Stimulated activated CD4-positive, alpha-beta T cell treated with anti-CD3 and anti-CD28 coated beads, TNF-alpha, amount 100 ng/mL, for 4 hours (primary cell): ENCODE measurements at places on chromosomes 7 and 10.

GRCh38 chr7:4747746-4748145 lies 27.7 kb upstream of the AP5Z1 start:
- DNase-seq: no peak

- no peak for DNase-seq
Observed at GRCh38 chr10:47235484-47235883, 64.5 kb upstream of the GDF10 start.

DNA sequence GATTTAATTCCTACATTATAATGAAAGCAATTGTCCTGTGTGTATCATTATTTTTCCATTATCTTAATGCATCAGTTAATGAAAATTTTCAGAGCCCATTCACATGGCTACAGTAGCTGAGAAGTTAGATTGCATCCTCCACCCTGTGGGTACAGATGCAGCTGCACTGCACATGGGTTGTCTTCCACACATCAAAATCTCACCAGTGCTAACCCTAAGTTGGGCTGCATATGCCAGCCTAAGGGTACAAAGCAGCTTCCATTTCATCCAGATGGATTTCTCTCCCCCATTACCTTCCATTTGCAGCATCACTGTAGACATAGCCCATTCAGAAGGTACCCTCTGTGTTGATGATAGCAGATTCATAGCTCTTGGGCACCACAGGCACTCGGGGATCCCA lies 74.7 kb upstream of the WDR11 start:
- DNase-seq: no peak

- DNase-seq: no peak
Observed at GRCh38 chr10:61964059-61964709, 62.7 kb downstream of the ARID5B start.

GRCh38 chr7:51446356-51446755 lies 129.7 kb upstream of the COBL start:
- no peak for DNase-seq

DNA sequence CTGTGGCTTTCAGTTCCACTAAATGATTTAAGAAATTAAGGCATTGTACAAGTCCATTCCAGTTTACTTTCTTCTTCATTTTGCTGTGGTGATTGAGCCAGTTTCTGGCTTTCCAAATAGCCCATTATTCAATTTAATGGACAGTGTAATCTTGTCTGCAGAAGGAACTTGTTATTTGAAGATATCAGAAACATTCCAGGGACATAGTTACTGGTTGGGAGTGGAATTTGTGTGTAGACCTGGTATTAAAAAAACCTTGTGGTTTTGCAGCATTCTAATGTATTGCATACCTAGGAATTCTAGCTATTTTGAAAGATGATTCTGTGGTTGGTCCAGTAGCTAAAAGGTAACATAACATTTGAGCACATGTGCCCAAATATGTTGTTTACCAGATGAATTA lies 72.2 kb downstream of the MCU start:
- DNase-seq: no peak

GRCh38 chr7:141366091-141366621 lies 185.1 kb upstream of the AGK start:
- no peak for DNase-seq

- no peak for DNase-seq
Observed at GRCh38 chr10:74634995-74635536, 191.3 kb upstream of the KAT6B start.

- no peak for DNase-seq
Observed at GRCh38 chr10:51308116-51308515, 233.8 kb downstream of the PRKG1 start.

DNA sequence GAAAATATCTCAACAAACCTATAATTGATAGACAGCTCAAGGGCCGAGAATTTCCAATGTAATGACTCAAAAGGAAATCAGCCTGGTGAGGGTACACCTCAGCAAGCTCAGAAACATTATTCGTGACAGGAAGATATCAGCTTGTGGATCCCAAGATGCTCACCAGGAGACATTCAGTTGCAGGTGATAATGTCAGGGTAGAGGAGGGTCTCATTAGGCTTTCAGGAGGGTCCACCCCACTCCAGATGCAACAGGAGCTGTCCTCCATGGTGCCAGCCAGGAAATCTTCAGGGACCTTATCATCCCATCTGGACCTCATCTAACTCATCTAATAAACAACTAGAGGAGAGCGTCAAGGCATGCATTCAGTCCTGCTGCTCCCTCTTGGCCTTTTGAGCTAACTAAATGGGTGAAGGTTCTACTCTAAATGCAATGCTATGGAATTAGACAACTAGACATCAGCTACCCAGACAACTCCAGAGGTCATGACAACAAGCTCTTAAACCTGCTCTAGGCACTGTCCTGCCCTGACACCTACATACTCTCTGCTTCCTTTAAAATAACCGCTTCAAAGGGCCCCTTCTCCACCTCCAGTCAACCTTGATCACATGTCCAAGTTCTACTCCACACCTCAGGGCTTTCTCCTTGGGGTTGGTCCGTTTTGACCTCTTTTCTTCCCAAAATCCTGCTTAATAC lies 4.3 kb upstream of the GIMAP5 start:
- no peak for DNase-seq

GRCh38 chr7:12138421-12138820 lies 72.7 kb upstream of the TMEM106B start:
- no peak for DNase-seq

GRCh38 chr10:74738542-74738941 lies 87.9 kb upstream of the KAT6B start:
- DNase-seq: no peak

GRCh38 chr10:88791924-88792323 lies 10.6 kb upstream of the LIPM start:
- DNase-seq: no peak

DNA sequence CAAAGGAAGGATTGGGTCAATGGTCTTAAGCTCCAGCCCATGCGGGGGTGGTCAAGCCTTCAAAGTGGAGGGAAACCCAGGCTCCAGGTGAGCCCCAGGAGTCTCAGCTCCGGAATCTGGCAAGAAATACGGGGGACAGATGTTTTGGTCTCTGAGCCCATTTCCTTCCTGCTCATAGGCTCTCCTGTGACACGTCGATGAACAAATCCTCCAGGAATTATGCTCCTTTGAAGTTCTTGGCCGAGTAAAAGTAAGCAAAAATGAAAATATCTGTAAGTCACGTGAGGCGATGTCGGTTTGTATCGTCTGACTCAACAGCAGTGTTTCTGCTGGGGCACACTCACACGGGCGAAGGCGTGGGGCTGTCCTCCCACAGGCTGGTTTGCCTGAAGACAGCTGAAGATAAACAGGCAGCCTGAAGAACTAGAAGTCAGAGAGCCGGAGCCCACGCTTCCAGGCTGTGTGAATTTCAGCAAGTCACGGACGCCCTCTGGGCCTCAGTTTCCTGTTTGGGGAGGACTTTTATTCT lies 52.6 kb upstream of the SMNDC1 start:
- peak; percentile 58 for DNase-seq

DNA sequence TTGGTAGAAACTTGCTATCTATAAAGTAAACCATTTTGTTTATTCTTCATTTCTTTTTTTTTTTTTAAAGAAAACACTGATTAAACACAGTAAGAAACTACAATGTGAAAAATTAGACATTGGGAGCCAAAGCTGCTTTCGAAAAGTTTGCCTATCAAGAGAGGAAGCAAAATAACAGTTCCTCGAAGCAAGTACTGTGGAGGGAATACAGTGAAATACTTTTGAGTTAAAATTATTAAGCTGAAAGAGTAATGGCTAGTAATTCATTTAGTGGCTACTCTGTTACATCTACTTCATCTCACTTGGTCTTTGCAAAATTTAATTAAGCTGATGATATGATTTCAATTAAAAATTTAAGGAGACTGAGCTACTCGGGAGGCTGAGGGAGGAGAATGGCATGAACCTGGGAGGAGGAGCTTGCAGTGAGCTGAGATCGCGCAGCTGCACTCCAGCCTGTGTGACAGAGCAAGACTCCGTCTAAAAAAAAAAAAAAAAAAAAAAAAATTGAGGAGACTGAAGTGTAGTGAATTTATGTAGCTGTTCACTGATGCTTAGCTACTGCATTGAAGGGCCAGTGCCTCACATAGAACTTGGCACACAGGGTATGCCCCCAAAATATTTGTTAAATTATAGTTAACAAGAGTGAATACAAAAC lies 982.1 kb upstream of the MBL2 start:
- DNase-seq: no peak

- no peak for DNase-seq
Observed at GRCh38 chr10:88389456-88389855, 193.7 kb downstream of the RNLS start.

DNA sequence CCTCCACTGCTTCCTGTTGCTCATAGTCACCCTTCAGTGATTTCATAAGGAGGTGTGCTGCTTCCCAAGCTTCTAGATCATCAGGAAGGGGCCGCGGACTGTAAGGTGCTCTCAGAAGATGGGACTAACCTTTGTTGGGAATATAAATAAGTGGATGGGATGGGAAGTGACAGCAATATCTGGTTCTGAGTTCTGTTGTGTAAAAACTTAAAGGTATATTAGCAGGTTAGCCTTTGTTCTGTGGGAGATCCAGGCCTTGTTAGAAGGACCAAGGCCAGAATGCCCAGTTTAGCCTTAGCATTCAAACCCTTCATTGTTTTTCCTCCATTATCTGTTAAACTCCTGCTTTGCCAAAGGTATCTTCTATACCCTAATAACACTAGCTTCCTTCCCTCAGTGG lies 12.4 kb downstream of the BUB3 start:
- DNase-seq: no peak

GRCh38 chr10:69067189-69067588 lies 20.7 kb upstream of the SRGN start:
- DNase-seq: no peak

- no peak for DNase-seq
Observed at GRCh38 chr10:80429521-80429973, 21.2 kb downstream of the PRXL2A start.

DNA sequence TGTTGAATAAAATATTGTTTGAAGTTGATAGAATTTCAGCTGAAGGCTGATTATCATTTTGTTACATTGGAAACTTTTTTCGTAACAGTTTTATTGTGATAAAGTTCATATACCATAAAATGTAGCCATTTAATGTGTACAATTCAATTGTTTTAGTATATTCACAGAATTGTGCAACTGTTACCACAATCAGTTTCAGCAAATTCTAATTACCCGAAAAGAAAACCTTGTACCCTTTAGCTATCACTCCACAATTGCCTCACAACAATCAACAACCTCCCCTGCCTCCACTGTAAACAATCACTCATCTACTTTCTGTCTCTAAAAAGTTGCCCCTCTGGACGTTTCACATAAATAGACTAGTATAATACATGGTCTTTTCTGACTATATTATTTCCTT lies 179.7 kb upstream of the BET1 start:
- DNase-seq: no peak

DNA sequence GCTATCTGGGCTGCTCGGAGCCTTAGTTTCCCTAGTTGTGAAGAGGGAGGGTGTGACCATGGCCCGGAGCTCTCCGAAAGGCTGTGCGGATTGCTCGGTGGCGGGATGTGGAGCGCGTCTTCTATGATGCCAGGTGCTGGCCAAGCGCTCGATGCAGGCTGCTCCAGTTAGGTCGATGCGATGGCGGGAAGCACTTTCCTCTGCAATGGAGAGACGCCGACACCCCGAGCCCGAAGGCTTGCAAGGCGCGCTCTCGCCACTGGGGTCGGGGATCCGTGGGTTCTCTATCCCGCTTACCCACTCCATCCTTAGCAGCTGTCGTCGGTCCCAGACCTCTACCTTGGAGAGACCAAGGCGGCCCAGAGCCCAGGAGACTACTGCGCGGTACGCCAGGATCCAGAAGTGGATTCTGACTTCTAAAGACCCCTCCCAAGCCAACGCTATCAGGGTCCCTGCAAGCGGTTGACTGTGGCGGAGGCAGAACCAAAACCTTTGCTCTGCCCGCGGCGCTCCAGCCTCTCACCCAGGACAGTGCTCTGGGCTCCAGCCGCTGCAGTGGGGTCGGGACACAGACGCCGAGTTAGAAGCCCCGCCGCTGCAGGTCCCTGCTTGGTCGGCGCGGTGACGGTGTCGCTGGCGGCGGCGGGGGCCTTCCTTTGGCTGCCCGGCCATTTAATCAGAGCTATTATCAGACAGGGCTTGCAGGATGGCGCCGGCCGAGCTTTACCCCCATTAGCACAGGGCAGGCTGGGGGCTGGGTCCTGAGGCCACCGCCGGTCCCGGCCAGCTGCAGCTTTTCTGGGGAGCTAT lies 7.8 kb upstream of the TBX20 start:
- DNase-seq: no peak

DNA sequence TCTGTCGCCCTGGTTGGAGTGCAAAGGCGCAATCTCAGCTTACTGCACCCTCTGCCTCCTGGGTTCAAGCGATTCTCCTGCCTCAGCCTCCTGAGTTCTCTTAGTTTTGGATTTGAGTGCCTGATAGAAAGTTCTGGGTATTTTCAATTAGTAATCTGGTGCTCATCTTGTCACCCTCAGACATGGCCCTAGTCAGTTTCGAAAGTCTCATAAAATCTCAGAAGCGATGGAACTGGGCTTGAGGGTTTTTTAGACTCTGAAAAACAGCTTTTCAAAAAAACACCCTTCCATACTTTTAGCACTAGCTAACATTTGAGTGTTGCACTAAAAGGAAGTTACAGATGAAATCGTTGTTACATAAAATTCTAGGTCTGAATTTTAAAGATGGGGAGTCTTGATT lies 9.4 kb upstream of the PIP4K2A start:
- no peak for DNase-seq

- no peak for DNase-seq
Observed at GRCh38 chr10:96208271-96208670, 63.1 kb downstream of the BLNK start.

- DNase-seq: no peak
Observed at GRCh38 chr10:82212753-82213152, 337.8 kb downstream of the NRG3 start.

- no peak for DNase-seq
Observed at GRCh38 chr10:124376411-124376810, 42.3 kb downstream of the OAT start.

- no peak for DNase-seq
Observed at GRCh38 chr7:1536743-1537534, 6.4 kb downstream of the MAFK start.

- no peak for DNase-seq
Observed at GRCh38 chr10:91002656-91003055, 81.8 kb upstream of the ANKRD1 start.

- no peak for DNase-seq
Observed at GRCh38 chr7:138465046-138465445, 5.0 kb downstream of the TRIM24 start.

GRCh38 chr7:32915041-32915536 lies 23.5 kb upstream of the KBTBD2 start:
- no peak for DNase-seq

GRCh38 chr7:107025449-107026103 lies 18.9 kb upstream of the PRKAR2B start:
- DNase-seq: no peak

- DNase-seq: no peak
Observed at GRCh38 chr7:22617166-22617565, 109.8 kb upstream of the IL6 start.

DNA sequence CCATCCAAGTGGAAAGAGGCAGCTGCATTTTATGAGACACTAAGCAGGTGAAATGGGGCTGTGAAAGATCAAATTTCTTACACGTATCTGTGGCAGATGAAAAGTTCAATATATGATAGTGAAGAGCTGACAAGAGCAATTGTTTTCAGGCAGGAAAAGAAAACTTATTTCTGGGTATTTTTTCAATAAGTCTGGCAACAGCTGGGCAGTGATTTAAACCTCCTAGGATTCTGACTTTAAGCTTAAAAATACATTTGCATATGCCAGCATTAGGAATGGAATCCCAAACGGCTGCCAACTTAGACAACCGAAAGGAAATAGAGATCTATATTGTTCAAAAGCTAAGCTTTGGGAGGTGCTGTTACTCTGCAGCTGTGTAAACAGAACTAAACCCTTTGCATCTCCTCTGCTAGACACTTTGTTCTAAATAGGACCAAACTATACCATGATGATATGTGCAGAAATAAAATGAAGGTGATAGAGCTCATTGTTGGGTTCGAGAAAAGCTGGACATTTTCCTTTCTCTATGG lies 26.1 kb downstream of the DYNC1I1 start:
- no peak for DNase-seq
